Stimulated activated CD8-positive, alpha-beta memory T cell treated with anti-CD3 and anti-CD28 coated beads, Interleukin-15, amount 100 ng/mL, for 48 hours (primary cell): ENCODE measurements at places on chromosomes 11 and 22.

- DNase-seq, result no peak
Measured at GRCh38 chr22:31210556-31211421, 1.3 kb upstream of the LIMK2 start.

DNA sequence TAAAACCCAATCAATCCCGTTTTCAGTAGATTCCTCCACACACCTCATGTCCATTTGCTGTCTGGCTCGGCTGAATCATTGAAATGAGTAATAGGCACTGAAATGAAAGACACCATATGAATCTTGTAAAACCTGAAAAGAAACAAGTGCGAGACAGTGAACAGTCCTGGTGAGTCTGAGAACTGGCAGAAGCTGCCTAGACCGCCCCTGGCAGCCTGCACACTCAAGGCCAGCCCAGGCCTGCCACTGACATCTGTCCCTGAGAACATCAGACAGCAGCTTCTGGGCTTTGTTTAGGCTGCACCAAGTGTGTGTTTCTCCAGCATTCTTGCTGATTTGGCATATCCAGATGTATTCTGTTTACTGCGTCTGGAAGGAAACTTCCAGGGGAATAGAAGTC is 44.8 kb downstream of the ENDOD1 start:
- DNase-seq, result no peak

GRCh38 chr22:24035296-24035695 is 24.2 kb downstream of the CABIN1 start:
- no peak for DNase-seq

DNA sequence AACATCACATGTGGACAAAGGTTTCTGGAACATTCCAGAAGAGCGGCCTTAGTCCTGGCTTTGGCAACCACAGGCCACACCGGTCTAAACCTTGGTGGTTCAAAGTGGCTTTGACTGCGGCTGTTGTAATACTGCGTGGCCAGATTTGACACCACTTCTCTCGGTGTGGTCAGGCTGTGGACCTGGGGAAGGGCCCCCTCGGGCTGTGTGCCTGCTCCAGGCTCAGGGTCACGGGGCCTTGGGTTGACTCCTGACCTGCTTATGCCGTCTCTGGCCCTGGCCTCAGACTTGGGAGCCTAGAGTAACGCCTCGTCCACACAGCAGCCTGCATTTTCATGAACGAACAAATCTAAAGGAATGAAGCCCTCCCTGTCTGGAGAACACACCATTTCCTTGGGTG is 118.0 kb downstream of the PHF21B start:
- DNase-seq, result no peak

GRCh38 chr22:38406617-38407016 is 48.4 kb downstream of the KCNJ4 start:
- no peak for DNase-seq

- DNase-seq, result no peak
Measured at GRCh38 chr11:78373689-78374088, 43.9 kb downstream of the GAB2 start.

DNA sequence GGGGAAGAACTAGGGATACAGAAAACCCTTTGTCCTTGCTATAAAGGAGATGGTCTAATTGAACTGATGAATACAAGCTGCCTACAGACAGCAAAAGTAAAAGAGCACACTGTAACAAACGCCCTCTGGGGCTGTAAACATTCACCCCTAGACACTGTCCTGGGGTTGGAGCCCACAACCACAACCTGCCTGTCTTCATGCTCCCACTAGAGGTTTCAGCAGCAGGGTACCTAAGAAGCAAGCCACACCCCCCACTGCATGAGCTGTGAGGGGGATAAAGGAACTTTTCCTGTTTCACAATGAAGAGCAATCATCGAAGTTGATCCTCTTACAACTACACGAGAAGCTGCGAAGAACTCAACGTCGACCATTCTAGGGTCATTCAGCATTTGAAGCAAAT is 90.5 kb upstream of the LUZP2 start:
- DNase-seq, result no peak
